Smooth muscle cell of the umbilical artery (primary cell): ENCODE measurements at places on chromosomes 7 and 10. TPM values are rescaled to one million over a fixed set of nuclear protein-coding genes. Genes with fewer than 3 reads are reported as not detected.

Gene SRI
- 79.0 and 121 TPM in 2 replicates for total RNA-seq

Gene LIPK
- total RNA-seq = not detected in 2 replicates

Gene CALCR
- not detected in 2 replicates for total RNA-seq

Gene CXCL12
- total RNA-seq = 5.6 and 8.5 TPM in 2 replicates

Gene MAGI2
- total RNA-seq = 10.1 and 16.0 TPM in 2 replicates

Gene GIMAP4
- 0.23 and 0.59 TPM in 2 replicates for total RNA-seq

Gene ADAM12
- total RNA-seq = 360 and 389 TPM in 2 replicates

Gene PAPOLB
- 0.05 TPM in 1 of 2 replicates, not detected in the other for total RNA-seq

Gene PPP1R17
- not detected in 2 replicates for total RNA-seq

Gene ASB13
- 8.6 and 11.6 TPM in 2 replicates for total RNA-seq

Gene PLXDC2
- total RNA-seq = 18.0 and 19.0 TPM in 2 replicates

Gene C10orf62
- 0.23 and 0.30 TPM in 2 replicates for total RNA-seq
